Naive thymus-derived CD8-positive, alpha-beta T cell (primary cell): ENCODE measurements at places on chromosomes 6 and 20. TPM values are rescaled to one million over a fixed set of nuclear protein-coding genes. Genes with fewer than 3 reads are reported as not detected.
A peak's percentile ranks its signal among the peaks of the same experiment; 100 is the strongest.

DNA sequence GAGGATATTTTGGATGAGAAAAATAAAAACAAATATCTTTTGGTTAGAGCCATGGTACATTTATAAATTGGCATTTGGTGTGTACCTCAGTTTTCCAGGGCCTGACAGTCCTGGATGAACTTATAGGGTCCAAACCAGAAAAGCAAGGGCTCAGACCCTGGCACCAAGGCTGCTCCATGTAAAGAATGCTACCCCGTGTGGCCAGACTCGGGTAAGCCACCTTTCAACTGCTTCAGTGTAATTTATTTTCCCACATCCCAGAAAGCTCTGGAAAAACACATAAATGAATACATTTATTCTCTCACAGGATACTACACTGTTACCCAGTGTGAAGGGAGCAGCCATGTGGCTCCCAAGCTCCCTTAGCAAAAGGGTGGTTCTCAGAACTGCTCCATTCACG, 13.8 kb downstream of the MRPL14 start:
- DNase-seq: no peak

DNA sequence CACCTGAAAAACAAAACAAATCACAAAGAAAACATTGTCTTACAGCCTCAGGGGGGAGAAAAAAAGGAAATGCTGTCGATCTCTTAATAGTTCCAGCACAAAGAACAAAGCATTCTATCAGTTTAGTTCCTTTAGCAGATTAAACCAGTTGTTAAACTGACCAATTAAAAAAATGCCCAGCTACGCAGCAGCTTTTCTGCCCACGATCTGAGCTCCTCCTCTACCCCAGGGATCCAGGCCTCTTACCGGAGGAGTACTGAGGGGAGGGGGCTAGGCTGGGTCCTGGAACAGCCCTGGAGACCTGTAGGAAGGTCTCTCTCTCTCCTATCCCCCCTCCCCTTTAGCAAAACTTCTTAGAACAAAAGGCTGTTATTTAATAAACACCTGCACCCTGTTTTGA, 13.4 kb downstream of the PTK7 start:
- no peak for DNase-seq

DNA sequence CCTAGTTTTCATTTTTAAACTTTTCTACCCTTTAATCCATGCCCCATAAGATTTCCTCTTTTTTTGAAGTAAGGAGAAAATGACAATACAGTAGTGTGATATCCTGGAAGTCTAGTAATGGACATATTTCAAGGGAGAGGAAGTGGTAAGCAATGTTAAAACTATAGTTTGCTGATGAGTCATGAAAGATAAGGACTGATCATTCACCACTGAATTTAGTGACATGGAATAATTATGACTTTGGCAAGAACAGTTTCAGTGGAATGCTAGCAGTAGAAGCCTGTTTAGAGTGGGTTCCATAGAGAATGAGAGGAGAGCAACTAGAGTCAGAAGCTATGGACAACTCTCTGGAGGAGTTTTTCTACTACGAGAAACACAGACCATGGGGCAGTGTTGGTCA, 24.9 kb upstream of the SLC2A12 start:
- DNase-seq: no peak

GRCh38 chr6:140592877-140593276, 1218.4 kb upstream of the CITED2 start:
- DNase-seq: no peak

GRCh38 chr6:19052219-19052618, 665.1 kb downstream of the RNF144B start:
- DNase-seq: no peak

GRCh38 chr6:166718516-166718915, 91.5 kb upstream of the RPS6KA2 start:
- DNase-seq: no peak

DNA sequence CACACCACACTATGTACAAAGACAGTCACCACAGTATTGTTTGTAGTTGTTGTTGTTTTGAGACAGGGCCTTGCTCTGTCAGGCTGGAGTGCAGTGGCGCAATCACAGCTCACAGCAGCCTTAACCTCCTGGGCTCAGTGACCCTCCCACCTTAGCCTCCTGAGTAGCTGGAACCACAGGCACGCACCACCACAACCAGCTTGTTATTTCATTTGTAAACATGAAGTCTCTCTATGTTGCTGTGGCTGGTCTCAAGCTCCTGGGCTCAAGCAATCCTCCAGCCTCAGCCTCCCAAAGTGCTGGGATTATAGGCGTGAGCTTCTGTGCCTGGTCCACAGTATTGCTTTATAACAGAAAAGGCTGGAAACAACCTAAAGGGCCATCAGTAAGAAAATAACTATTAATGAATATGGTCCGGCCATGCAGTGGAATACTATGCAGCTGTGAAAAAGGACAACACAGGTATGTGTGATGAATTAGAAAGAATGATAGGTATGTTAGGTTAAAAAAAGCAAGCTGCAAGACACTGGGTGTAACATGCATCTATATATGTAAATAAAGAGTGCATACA, 30.0 kb upstream of the PTGIS start:
- no peak for DNase-seq

DNA sequence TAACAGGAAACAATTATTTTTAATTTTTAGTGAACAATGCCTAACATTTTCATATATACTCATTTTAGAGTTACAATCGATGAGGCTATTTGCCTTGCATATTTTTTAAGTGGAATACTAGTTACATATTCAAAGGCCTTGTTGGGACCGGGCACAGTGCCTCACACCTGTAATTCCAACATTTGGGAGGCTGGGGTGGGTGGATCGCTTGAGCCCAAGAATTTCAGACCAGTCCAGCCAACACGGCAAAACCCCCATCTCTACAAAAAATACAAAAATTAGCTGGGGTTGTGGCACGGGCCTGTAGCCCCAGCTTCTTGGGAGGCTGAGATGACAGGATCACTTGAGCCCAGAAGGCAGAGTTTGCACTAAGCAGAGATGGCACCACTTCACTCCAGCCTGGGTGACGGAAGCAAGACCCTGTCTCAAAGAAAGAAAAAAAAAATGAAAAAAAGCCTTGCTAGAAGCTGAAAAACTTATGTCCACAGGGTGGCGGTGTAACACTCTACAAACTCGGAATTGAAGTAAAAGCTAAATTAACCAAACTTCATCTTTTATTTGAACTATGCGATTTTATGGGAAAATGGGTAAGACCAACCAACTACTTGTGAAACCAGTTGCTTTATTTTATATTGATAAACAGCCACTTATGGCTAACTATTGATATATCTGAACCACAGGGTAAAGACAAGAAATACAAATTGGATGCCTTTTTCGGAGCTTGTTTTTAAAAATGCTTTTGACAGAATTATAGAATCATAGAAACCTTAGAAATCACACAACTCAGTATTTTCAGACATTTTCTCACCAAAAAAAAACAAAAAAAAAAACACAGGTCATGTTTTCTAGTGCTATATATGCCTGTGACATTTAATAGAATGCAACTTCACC, 24.1 kb upstream of the ROS1 start:
- DNase-seq: peak; percentile 60

GRCh38 chr6:101069191-101069795, 188.2 kb upstream of the ASCC3 start:
- DNase-seq: no peak

DNA sequence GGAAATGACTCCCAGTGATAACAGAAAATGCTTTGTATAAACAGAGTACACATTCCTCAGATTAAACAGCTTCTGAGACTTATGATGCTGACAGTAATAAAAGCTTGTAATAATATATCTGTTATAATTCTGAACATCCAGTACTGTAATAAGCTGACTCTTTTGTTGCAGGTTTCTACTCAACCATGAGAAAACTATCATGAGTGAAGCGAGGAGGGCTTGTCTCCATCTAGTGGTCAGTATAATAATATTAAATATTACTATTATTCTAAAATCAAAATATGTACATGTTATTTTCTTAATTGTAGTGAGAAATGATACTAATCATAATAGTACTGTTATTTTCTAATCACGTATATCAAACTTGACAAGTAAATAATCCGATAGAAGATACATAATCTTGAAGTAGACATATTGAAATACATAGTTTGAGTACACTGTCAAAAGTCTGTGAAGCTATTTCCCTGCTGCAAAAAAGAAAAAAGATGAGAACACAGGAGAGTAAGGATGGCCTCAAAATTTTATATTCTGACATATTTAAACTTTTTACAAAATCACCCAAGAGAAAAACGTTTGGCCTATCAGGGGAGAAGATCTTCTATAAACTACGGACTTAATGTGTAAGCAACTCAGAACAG, 183.1 kb downstream of the MOXD1 start:
- no peak for DNase-seq

GRCh38 chr6:15887491-15888461, 224.9 kb upstream of the DTNBP1 start:
- DNase-seq: no peak

- no peak for DNase-seq
Observed at GRCh38 chr20:58140787-58141425, 87.5 kb downstream of the ANKRD60 start.

DNA sequence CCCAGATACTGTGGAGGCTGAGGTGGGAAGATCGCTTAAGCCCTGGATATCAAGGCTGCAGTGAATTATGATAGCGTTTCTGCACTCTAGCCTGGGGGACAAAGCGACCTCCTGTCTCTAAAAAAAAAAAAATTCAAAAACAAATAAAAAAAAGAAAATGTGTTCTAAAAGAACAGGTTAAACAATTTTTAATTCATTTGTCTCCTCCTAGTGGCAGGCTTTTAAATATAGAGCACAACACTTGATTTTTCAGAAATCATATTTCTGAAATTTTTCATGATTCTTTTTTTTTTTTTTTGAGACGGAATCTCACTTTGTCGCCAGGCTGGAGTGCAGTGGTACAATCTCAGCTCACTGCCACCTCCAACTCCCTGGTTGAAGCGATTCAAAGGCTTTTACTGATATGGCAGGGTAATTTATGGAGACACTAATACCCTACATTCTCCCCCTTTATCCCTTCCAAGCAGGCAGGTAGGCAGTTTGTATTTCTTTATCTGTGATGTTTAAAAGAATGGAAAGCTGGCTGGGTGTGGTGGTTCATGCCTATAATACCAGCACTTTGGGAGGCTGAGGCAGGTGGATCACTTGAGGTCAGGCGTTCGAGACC, 8.7 kb upstream of the GTF3C6 start:
- no peak for DNase-seq

DNA sequence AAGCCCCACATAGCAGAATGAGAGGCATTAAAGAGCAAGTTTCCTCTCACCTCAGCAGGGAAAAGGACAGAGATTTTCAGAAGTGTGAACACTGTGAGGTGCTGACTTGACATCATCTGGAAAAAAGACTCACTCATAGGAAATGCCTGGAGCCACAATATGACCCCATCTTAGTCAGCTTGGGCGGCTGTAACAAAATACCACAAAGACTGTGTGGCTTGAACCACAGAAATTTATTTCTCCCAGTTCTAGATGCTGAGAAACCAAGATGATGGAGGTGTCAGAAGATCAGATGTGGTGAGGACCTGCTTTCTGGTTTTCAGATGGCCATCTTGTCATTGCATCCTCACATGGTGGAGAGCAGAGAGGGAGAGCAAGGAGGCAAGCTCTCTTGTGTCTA, 253.1 kb downstream of the ADGB start:
- DNase-seq: no peak

DNA sequence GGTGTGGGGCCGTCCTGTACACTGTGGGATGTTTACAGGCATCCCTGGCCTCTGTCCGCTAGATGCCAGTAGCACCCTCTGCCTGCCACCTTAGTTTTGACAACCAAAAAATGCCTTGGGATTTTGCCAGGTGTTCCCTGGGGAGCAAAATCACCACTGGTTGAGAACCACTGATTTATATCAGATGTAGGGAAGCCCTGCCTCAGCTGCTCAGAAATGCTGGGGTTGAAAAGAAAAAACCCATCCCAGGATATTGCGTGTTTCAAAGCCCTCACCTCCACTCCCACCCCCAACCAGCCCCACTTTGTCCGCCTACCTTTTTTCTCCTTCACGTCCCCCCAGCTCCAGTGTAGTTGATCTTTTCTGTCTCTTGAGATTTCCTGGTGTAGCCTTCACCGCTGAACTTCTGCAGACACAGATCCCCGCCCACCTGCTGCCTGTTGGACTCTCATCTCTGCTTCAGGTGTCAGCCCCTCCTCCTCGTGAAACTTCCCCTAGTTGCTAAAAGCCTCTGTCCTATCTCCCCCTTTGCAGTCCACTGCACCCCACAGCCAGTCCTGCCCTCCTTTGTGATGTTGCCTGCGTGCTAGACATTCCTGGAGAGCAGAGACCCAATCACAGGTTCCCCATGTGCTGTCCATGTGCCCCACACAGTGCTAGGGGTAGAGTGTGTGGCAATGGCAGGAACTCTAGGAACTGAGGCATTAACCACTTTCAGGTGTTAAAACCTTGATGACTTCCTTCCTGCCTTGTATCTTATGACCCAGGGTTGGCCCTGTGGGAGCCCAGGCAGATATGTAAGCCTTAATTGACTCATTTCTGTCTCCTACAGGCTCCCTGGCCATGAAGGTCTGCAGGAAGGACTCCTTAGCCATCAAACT, 98.9 kb downstream of the TBC1D7 start:
- DNase-seq: no peak

GRCh38 chr6:129203190-129203900, 320.4 kb downstream of the LAMA2 start:
- DNase-seq: no peak

DNA sequence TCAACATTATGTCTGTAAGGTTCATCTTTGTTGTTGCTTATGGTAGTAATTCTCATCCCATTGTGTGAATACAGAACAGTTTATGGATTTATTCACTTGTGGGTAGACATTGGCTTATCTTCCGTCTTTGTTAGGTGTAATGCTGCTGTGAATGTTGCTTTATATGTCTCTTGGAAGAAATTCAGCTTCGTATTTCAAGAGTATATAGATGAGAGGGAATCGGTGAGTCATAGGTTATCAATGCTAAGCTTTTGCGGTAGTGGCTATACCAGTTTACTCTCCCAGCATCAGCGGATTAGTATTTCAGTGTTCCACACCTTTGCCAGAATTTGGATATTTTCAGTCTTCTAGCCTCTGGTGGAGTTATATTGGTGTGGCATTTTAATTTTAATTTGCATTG, 77.8 kb downstream of the ZFAND3 start:
- no peak for DNase-seq

SSTR4 gene
- not detected for total RNA-seq

KAT14 gene
- 28.1 TPM for total RNA-seq

MROH8 gene
- 1.9 TPM for total RNA-seq

XKR7 gene
- total RNA-seq: not detected

HSPA1B gene
- 42.2 TPM for total RNA-seq

DNAH8 gene
- total RNA-seq: not detected

ARG1 gene
- total RNA-seq: not detected

SMPD2 gene
- 16.3 TPM for total RNA-seq

MCM8 gene
- total RNA-seq: 6.3 TPM

C20orf144 gene
- total RNA-seq: 0.47 TPM
